Hindlimb muscle (tissue), 1 donor: ENCODE measurements at places on chromosomes 6 and 20. TPM values are rescaled to one million over a fixed set of nuclear protein-coding genes. Genes with fewer than 3 reads are reported as not detected.
A peak's percentile ranks its signal among the peaks of the same experiment; 100 is the strongest.

GRCh38 chr6:142827991-142828390, 117.0 kb downstream of the HIVEP2 start:
- DNase-seq: no peak

Gene RNF39
- 0.35 TPM for polyA plus RNA-seq

Gene FAXC
- polyA plus RNA-seq: 0.96 TPM

Gene PPP1R14C
- 37.9 TPM for polyA plus RNA-seq

DNA sequence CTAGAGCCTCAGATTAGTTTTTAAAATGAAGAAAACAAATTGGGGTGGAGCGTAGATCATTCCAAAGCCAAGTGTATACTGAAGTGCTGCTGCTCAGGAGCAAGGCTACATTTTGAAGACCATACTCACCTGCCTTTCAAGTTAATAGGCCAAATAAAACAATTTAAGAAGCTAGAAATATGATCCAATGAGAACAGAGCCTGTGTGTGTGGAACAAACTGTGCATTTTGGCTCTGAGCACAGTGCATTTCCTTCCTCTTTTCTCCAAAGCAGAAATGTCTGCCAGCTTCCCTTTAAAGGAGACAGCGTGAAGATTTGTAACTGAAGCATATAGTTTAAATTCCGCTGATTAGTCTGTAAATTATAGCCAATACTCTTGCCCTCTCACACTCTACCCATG, 3.2 kb upstream of the IFNGR1 start:
- DNase-seq: peak; percentile 51

Gene OXT
- 0.50 TPM for polyA plus RNA-seq

Gene HSD17B8
- polyA plus RNA-seq: 11.5 TPM

DNA sequence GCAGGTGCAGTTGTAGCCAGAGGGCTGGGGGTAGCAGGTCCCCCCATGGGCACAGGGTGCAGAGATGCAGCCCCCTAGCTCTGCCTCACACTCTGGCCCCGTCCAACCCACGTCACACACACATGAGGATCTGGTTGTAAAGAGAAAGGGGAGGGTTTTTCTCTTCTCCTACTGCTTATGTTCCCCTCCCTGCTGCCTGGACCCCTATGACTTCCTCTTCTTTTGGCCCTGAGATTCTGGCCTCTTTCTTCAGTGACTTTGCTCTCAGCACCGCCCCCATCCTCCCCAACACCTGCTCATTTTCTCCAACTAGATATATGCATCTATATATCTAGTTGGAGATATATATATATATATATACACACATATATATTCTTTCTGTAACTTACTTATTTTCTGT, 9.7 kb downstream of the NOTCH4 start:
- no peak for DNase-seq

- DNase-seq: no peak
Observed at GRCh38 chr6:163707387-163708355, 293.2 kb downstream of the QKI start.

DNA sequence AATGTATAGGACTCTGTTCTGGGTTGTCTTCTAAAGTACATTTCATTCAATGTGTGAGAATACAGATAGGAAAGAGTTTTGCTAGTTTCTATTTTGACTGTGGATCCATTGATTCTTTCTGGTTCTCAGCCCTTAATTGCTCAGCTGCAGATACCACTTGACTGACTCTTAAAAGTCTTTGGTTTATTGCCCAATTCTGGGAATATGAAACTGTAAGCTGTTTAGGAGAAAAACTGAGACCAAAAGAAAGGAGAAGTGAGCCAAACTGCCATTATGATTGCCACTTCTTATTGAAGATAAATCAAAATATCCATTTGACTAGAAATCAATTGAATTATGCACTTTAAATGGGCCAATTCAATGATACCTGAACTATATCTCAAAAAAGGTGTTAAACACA, 211.4 kb downstream of the ESR1 start:
- DNase-seq: no peak

DNA sequence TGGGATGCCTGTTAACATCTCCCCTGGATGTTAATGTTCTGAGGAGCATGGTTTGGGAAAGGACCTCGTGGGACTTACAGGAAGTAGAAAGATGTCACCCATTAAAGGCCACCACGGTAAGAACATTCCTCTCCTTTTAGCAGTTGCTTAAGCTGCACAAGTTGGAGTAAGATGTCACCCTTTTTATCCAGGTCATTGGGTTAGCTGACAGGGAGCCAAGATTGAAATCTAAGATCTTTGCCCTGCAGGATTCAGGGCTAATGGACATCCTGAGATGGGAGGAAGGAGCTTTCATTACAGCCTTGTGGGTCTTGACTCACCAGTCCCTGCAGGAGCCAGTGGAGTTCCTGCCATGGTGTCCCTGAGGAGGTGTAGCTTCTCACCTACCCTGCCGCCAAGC, 22.1 kb downstream of the PABPC1L start:
- DNase-seq: no peak

- DNase-seq: no peak
Observed at GRCh38 chr20:57259121-57259937, 7.1 kb downstream of the BMP7 start.

Gene LY6G6F
- polyA plus RNA-seq: not detected

- DNase-seq: no peak
Observed at GRCh38 chr20:15682690-15683089, 890.6 kb downstream of the KIF16B start.
